ENCODE measurements at places on chromosomes 5 and 9.

DNA sequence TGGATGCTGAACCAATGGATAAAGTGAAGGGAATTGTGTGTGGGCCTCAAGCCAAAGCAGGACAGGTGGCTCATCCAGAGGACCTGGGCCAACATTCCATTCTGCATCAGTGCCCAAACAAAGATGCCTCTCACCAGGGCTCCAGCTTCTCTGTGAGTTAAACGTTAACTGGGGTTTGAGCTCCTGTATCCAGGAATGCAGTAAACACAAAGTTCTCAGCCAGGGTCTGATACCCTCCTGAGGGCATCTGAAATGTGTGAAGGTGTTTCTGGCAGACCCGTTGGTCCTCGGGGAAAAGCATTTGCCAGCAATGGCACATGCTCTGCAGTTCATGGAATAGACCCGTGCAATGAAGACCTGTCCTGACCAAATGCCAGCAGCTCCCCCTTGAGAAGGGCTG is 33.9 kb upstream of the AOPEP start:
- DNase-seq = no peak

DNA sequence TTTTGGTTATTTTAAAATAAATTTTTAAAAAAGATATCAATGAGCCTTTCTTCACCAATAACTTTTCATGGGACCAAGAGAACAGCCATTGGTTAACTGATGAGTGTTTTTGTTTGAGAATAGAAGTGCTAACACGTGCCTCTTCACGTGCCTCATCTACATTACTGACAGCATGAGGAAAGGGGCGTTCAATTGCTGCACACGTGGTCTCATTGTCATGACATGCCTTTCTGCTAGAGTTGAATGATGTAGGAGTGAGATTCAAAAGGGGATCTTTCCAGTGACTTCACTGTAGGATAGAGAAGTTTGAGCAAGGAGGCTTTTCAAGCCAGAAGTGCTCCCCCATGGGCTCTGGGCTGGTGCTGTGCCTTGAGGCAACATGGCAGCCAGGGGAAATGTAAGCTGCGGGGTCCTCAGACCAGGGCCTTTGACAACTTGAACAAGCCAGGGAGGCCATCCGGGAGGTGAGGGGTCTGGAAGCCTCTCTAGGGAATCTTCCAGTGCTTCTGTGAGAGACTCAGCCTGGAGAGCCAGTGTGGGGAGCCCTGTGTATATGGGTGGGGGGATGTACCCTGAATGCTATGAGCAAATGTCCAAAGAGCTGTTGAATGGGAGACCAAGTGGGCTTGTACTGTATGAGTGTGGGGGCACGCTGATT is 51.2 kb upstream of the FSTL4 start:
- no peak for DNase-seq

GRCh38 chr9:137012694-137013570 is 15.1 kb downstream of the ABCA2 start:
- no peak for DNase-seq

- no peak for DNase-seq
Measured at GRCh38 chr9:127075624-127076372, 46.6 kb downstream of the ANGPTL2 start.

DNA sequence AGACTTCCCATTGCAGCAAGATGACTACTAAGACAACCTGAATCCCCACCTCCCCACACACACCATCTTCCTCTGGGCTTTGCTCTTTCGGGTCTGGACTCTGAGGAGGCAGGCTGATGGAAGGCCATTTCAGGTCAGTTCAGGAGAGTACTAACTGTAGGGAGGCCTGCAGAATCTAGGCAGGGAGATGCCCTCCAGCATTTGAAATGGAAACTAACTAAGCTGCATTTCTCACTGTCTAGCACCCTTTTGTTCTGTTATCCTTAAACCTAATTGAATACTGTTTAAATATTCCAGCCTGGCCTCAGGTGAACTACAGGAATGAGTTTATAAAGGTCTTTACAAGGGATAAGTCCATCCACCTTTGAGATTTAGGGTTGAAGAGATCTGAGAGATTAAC is 4.9 kb upstream of the TBCA start:
- DNase-seq = no peak

DNA sequence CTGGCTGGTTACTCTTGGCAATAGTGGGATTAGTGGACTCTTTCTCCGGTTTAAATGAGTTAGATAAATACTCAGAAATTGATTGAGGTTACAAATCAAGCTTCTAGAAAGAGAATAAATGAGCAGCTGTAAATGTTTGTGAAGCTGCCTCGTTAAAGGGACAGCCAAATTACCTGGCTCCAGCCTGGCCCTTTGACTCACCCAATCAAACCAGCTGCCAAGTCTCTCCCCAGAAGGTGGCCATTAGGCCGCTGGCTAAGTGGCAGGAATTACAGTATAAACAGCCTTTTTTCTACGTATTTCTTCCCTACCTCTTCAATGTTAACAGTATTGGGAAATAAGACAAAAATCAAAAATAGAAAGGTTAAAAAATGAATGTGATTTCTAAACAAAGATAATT is 46.0 kb upstream of the SRFBP1 start:
- no peak for DNase-seq

- DNase-seq = no peak
Measured at GRCh38 chr5:35213608-35214007, 16.7 kb downstream of the PRLR start.
